Stromal cell of bone marrow (primary cell): ENCODE measurements at places on chromosomes 11 and 22.

GRCh38 chr11:20036626-20037335, 123.5 kb downstream of the DBX1 start:
- no peak for DNase-seq

- DNase-seq: no peak
Observed at GRCh38 chr11:66448523-66448922, 9.9 kb upstream of the MRPL11 start.

DNA sequence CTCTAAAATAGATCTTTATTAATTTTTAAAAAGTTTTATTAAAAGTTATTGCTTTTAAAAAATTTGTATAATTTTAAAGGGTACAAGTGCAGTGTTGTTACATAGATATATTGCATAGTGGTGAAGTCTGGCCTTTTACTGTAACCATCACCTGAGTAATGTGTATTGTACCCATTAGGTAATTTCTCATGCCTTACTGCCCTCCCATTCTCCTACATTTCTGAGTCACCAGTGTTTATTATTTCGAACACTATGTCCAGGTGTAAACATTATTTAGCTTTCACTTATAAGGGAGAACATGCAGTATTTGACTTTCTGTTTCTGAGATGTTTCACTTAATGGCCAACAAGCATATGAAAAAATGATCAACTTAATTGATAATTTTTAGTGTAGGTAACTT, 2.3 kb downstream of the OR51G1 start:
- DNase-seq: no peak

GRCh38 chr11:3164552-3165151, 458 bp downstream of the OSBPL5 start:
- no peak for DNase-seq

GRCh38 chr11:106463796-106464201, 386.3 kb downstream of the AASDHPPT start:
- no peak for DNase-seq

GRCh38 chr11:8068605-8069221, 12.3 kb upstream of the TUB start:
- peak; percentile 65 for DNase-seq

- DNase-seq: no peak
Observed at GRCh38 chr11:60124802-60125432, 36.5 kb downstream of the MS4A2 start.

GRCh38 chr11:1091332-1092083, 16.8 kb downstream of the MUC2 start:
- no peak for DNase-seq

DNA sequence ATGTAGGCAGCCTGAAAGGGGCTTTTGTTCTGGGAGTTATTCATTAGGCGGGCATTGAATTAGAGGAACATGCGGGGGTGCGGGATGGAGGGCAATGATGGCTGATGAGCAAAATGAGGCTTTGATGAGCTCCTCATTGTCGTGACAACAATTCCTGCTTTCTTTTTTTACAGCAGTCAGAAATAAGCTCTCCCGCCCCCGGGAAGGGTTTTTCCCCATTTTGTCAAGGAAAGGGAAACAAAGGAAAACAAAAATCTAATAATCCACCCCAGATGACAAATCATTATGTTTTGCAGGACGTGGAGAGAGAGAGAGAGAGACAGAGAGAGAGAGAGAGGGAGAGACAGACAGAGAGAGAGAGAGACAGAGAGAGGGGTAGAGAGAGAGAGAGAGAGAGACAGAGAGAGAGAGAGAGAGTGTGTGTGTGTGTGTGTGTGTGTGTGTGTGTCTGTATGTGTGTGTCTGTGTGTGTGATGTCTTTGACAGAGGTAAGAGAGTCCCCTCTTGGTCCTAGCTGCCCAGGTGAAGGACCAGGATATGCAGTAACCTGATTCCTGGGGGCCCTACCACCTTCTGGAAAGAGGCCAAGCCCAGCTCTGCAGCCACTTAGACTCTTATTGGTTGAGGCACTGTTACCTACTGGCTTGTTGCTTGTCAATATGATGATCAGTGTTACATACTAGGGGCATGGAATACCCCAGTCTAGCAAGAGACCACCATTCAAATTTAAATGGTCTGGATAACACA, 46.7 kb upstream of the PARVA start:
- no peak for DNase-seq

DNA sequence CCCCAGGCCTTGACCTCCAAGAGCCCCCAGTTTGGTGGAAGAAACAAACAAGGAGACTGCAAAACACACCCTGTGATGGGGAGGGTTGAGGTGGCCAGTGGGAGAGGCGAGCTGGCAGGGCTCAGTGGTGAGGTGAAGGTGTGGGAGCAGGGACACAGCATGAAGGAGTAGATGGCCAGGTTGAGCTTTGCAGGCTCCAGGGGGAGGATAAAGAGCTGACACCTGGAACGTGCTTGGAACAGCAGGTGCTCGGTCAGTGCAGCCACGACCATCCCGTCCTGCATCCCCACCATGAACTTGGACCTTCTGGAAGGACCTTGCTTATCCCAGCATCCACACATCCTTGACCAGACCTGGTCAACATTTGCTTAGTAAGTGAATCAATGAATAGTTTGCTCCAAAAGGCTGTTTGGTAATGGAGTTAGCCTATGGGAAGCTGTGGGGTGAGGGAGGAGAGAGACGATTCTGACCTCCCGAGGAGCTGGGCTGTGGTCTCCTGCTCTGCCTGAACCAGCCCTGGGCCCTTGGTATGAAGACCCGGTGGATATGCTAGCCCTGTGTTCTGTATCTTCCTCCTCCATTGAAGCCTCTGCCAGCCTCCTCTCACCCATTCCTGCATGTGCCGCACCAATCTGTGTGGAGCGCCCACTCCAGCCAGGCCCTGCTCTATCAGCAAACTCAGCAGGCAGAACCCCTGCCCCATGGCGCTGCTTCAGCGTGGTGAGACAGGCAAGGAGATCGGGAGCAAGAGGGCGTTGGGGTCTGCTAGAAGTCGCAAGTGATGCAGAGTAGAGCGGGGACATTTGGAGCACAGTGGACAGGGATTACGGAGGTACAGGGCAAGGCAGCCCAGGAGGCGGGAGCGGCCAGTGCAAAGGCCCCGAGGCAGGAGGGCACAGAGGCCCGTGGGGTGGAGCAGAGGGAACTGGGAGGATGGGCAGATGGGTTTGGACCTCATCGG, 9.9 kb downstream of the LINC01488 start:
- no peak for DNase-seq

- no peak for DNase-seq
Observed at GRCh38 chr11:69039501-69039900, 9.2 kb upstream of the TPCN2 start.

DNA sequence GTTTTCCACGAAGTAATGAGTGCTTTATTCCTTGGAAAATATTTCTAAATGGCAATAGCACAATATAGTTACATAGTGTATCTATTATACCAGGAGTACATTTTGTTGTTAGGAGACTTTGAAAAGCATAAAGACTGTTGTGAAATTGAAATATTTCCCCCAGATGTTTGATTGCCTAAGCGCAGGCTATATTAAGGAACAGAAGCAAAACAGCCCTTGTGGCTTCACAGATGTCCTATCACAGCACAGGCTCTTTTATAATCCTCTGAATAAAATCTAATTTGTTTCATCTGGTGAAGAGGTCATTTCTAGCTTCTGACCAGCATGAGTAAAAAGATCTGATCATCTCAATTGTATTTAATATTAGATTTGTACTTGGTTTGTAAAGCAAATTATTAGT, 48.2 kb downstream of the BSX start:
- DNase-seq: no peak

- DNase-seq: no peak
Observed at GRCh38 chr11:18704698-18705097, 6.1 kb downstream of the TMEM86A start.

DNA sequence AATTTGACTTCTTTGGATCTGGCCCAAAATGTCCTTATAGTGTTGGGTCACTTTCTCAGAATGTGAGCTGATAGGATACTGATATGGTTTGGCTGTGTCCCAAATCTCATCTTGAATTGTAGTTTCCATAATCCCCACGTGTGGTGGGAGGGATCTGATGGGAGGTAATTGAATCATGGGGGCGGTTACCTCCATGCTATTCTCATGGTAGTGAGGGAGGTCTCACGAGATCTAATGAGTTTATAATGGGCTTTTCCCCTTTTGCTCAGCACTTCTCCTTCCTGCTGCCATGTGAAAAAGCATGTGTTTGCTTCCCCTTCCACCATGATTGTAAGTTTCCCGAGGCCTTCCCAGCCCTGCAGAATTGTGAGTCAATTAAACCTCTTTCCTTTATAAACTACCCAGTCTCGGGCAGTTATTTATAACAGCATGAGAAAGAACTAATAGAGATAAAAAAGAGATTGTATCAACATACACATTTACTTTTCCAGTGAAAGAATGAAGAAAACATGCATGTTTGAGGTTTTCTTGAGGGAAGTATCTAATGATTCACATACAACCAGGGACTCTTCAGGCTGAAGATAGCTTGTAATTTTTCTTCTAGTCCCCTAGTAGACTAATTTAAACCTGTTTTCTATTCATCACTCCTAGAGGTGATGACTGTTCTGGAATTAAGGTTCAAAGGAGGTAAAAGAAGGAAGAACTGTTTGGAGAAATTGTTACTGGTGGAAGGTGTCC, 17.3 kb upstream of the CSTF3 start:
- no peak for DNase-seq

- no peak for DNase-seq
Observed at GRCh38 chr11:61828379-61828628, 204 bp downstream of the FADS2 start.

- DNase-seq: no peak
Observed at GRCh38 chr11:122910775-122911174, 28.2 kb downstream of the JHY start.

DNA sequence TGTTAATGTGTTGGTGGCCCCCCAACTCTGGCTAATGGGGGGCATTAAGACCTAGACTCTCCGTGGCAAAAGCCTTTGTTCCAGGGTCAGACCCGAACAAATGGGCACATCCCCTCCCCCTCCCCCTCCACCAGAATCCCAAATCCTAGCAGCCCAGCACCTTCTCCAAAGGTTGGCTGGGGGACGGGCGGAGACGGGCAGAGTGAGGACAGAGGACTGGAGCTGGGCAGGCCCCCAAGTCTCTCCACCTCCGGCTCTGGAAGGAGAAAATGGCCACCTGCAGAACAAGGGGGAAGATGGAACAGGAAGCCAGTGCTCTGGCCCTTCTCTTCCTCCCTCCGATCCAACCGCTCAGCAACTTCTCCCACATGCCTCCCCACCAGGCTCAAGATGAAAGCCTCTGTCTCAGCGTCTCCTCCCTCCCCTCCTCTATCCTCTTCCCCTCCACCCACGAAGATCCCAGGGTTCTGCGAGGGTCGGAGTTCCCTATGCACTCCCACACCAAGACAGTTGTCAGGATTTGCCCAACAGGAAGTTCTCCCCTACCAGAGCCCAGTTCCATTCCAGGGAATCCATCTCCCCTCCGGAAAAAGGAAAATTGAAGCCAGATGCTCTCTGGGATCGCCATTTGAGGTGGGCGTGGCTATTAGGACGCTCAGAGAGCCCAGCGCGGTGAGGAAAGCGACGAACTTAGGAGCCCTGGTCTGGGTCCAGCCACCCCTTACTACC, 20.1 kb downstream of the ADA2 start:
- peak; percentile 26 for DNase-seq

DNA sequence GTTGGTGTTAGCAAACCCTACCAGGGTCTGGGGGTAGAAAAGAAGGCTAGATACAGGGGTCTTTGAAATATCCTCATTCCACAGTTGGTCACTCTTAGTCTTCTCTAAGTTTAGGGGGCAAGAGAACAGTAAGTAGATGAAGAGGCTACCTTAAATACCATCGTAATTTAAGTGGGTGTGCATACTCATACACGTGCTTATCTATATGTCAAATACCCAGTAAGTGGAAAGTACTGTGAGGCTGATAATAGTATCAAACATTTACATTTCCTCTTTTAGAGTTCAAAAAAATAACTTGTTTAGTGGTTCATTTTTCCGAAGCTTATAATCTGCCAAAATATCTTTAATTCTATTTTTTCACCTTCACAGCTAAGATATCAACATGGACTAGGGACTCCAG, 90.7 kb downstream of the WNT11 start:
- DNase-seq: no peak

GRCh38 chr22:20782596-20783299, 8.8 kb downstream of the SERPIND1 start:
- no peak for DNase-seq

DNA sequence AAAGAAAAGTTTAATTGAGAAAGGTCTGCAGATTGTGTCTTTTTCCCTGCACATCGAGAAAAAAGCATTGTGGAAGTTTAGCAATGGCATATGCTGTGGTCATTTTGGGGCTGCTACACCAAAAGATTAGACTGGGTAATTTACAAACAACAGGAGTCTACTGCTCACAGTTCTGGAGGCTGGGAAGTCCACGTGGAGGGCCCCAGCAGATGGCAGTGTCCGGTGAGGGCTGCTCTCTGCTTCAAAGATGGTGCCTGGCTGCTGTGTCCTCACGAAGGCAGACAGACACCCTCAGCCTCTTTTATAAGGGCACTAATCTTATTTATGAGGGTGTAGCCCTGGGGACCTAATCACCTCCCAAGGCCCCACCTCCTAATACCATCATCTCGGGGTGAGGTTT, 21.1 kb downstream of the PHF21B start:
- no peak for DNase-seq

GRCh38 chr11:35600331-35600838, 17.9 kb upstream of the FJX1 start:
- no peak for DNase-seq

- DNase-seq: no peak
Observed at GRCh38 chr11:8723711-8724110, 41.1 kb downstream of the RPL27A start.

GRCh38 chr11:3123305-3123704, 41.8 kb downstream of the OSBPL5 start:
- no peak for DNase-seq

GRCh38 chr11:27904358-27905055, 203.4 kb downstream of the KIF18A start:
- peak; percentile 93 for DNase-seq

- DNase-seq: no peak
Observed at GRCh38 chr11:135017296-135017695, 605.3 kb upstream of the B3GAT1 start.

- DNase-seq: no peak
Observed at GRCh38 chr11:110317516-110317932, 21.1 kb upstream of the RDX start.

DNA sequence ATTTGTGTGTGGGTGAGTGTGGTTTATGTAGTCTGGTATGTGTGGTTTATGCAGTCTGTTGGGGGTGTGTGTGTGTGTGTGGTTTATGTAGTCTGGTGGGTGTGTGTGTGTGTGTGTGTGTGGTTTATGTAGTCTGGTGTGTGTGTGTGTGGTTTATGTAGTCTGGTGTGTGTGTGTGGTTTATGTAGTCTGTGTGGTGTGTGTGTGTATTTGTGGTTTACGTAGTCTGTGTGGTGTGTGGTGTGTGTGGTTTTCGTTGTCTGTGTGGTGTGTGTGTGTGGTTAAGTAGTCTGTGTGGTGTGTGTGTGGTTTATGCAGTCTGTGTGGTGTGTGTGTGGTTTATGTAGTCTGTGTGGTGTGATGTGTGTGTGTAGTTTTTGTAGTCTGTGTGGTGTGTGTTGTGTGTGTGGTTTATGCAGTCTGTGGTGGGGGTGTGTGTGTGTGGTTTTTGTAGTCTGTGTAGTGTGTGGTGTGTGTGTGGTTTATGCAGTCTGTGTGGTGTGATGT, 26.2 kb upstream of the PARVG start:
- DNase-seq: no peak
